NCI-H1930 (cell line): ENCODE measurements at places on chromosomes 2 and 18.

- DNase-seq, result no peak
Measured at GRCh38 chr2:98088261-98088660, 1.3 kb downstream of the VWA3B start.

- DNase-seq, result peak; percentile 96
Measured at GRCh38 chr2:79512442-79513401, at the start of gene CTNNA2. CTNNA2 (plus strand) TSS chr2:79513051.

DNA sequence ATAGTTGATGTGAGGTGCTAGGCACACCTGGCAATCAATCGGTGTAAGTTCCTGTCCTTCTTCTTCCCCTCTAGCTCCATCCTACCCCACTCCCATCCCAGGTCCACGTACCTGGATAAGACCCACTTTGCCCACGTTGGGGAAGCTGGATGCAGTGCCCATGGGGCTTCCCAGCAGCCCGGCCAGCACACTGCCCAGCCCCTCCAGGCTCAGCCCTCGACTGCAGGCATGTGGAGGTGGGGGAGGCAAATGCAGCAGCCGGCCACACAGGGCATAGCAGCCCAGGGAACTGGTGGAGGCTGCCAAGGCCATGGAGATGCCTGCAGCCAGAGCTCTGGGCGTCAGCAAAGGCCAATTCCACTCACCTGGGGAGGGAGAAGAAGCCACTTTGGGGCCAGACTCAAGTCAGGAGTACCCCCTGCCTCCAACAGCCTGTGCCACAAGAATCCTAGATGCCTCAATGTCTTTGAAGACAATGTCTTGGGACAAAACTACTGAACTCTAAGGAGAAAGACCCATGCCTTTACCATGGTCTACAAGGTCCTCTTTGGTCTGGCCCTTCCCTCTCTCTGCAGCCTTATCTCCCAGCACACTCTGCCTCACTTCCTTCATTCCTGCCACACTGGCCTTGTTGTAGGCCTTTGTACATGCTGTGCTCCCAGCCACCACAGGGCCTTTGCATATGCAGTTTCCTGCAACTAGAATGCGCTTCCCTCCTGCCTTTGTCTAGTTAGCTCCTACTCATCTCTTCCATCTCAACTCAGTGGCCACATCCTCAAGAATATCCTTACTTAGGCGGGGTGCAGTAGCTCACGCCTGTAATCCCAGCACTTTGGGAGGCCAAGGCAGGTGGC is 4.5 kb downstream of the SLC23A3 start:
- no peak for DNase-seq

- DNase-seq, result no peak
Measured at GRCh38 chr2:128325611-128326181, 7.0 kb upstream of the HS6ST1 start.

DNA sequence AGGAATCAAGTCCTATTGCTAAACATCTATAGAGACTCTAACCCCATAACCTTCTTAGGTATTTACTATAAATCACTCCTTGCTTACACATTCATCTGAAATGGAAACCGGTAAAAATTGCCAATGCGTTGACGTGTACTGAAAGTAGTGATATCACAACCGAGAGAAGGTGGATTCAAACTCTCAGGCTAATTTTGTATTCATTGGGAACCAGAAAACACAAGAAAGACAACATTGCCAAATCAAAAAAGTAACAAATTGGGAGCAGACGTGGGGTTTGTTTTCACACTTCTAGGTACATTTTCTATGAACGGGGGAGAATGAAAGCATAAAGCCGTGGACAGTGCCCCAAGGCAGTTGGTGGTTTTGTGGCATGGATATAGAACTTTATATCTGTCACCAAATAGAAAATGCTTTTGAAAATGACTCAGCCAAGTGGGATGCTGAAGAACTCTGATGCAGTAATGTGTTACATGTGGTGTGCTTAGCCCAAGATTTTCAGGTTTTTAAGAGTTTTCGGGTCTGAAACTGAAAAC is 155.1 kb upstream of the RASGRP3 start:
- no peak for DNase-seq

- no peak for DNase-seq
Measured at GRCh38 chr2:42248846-42249245, 79.7 kb downstream of the EML4 start.

- DNase-seq, result no peak
Measured at GRCh38 chr18:37844209-37844970, 278.8 kb upstream of the CELF4 start.

- no peak for DNase-seq
Measured at GRCh38 chr2:98309580-98309979, 36.7 kb upstream of the CNGA3 start.

DNA sequence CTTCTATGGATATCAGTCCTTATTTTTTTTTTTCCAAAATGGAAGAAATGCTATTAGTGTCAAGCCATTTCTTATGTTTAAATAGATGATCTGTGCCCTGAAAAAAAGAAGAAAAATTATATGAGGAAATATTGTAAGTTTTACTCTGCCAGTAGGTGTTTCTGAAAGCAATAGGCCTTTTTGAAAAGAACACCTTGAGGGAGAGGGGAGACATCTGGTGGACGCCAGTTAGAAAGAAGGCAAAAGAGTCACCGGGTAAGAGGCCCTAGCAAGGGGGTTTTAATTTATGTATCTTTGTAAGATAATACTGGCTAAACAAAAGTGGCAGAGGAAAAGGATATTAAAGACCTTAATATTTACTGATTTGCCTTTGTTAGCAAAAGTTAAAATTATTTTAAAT is 56.1 kb downstream of the DYNAP start:
- no peak for DNase-seq

DNA sequence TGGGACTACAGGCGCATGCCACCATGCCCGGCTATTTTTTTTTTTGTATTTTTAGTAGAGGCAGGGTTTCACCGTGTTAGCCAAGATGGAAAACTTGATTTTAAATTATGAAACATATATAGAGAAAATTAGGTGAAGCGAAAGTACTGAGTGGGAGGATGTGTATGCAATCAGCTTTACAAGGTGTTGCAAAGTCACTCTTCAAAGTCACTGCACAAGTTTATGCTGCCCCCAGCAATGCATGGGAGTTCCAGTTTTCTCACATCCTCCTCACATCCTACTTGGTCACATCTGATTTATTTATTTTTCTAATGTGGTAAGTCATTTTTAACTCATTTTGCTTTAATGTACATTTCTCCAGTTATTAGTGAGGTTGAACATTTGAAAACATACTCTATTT is 49.2 kb upstream of the CHN1 start:
- no peak for DNase-seq

DNA sequence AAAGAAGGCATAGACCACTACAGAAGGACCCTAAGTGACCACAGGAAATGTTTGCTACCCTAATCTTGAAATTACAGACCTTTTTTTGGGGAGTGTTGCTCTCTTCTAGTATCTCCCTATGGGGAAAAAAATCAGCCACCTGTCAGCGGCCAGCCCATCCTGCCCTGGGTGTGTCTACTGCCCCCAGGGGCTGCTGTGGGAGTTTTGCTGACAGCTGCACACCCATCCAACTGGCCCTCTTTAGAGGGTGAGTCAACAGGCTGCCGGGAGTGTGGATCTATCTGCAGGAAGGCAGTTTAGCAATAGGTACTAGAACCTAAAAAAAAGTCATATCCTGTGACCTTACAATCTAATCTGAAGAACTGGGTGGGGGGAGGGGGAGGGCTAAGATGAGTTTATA is 796 bp upstream of the DYSF start:
- DNase-seq, result no peak

DNA sequence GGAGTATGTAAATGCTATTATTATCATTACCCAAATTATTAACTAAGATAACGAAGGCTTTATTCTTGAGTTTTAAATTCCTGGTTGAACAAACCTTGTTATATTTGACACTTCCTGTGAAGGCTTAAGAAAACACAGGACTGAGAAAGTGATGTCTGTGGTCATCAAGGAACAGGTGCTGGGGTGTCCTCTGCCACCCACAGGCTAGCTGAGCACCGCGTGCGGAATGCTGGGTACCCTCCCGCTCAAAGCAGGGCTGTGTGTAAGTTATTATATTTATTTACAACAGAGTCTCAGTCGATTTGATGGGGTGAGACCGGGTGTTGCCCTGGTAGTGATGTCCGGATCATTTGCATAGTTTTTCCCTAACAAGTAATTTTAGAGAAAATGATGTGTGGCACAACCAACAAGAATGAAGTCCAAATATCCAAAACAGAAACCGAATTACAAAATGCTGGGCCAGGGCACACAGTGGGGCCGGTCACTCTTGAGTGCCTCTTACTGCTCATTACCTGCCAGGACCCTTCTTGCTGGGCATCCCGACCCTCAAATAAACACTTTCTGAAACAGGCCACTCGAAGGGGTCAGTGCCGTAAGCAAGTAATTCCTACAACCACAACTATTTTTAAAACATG is 49.2 kb downstream of the TMEM18 start:
- no peak for DNase-seq

DNA sequence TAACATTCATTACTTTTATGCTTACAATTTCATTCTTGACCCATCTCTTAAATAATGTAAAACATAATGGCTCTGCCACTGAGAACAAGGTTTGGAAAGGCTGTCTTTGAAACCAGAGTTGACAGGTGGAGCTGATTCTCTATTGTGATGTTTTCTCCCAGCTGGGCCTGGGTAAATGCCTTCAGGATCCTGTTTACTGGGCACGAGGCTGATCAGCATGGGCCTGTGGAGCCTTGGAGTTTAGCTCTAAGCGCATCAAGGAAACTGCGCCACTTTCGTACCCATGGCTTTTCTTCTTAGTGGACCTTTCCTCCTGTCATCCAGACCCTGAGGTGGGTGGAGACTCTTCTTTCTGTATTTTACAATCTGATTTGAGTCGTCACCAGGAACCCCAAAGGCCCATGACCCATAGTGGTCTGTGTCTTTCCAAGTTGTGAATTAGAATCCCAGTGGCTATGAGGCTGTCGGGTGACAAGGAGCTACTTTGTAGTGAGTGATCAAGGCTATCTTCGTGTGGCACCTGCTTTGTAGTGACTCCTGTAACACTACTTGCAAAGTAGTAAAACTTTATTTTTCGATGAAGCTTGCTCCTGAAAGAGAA is 123.1 kb downstream of the LPIN1 start:
- no peak for DNase-seq

DNA sequence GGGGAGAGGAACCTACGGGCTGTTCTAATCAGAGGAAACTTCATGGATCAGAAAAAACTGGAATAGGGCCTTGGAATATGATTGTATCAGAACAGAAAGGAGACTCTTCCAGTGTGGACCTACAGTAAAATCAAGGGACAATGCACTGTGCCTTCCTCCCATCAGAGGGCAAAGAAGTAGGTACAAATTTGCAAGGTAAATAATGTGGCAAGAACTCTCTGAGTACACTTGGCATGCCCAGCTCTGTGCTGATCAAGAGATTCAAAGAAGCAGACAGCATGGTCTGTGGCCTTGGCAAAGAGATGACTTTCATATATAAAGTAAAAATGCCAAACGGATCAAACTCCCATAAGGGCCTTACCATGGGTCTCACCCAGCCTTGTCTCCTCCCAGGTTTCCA is 242.6 kb upstream of the OSR1 start:
- DNase-seq, result no peak

DNA sequence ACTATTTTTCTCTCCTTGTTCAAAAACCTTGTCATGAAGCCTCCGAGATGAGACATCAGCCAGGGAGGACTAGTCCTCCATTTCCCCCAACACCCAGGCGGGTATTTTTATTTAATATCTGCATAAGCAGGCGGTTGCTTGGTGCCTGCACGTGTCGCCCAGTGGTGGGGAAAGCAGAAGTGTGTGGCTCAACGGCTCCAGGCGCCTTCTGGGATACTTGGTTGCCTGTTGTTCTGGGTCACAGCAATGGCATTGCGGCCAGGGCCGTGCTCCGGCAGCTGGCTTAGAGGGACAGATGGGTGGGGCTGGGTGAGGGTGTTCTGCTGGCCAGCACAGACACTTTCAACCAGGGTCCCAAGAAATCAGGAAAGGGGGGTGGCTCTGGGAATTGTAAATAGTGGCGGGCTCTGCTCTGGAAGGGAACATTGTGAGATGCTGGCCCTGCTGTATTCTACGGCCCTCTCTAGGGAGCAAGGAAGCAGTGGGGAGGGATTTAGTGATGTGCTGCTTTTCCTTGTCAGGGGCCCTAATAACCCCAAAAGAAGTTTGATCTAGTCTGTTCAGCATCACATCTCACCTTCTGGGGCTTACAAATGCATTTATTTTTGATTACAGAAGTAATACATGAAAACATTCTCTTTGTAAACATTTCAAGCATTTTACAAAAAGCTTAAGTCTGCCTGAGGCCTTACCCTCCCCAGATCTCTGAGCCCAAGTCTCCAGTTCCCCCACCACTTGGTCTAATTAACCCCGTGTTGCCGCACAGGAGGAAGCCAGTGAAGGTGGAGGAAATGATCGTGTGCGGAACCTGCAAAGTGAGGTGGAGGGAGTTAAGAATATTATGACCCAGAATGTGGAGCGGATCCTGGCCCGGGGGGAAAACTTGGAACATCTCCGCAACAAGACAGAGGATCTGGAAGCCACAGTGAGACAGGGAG is 1.1 kb downstream of the VAMP8 start:
- DNase-seq, result no peak

- no peak for DNase-seq
Measured at GRCh38 chr18:62545098-62545497, 22.3 kb downstream of the ZCCHC2 start.

DNA sequence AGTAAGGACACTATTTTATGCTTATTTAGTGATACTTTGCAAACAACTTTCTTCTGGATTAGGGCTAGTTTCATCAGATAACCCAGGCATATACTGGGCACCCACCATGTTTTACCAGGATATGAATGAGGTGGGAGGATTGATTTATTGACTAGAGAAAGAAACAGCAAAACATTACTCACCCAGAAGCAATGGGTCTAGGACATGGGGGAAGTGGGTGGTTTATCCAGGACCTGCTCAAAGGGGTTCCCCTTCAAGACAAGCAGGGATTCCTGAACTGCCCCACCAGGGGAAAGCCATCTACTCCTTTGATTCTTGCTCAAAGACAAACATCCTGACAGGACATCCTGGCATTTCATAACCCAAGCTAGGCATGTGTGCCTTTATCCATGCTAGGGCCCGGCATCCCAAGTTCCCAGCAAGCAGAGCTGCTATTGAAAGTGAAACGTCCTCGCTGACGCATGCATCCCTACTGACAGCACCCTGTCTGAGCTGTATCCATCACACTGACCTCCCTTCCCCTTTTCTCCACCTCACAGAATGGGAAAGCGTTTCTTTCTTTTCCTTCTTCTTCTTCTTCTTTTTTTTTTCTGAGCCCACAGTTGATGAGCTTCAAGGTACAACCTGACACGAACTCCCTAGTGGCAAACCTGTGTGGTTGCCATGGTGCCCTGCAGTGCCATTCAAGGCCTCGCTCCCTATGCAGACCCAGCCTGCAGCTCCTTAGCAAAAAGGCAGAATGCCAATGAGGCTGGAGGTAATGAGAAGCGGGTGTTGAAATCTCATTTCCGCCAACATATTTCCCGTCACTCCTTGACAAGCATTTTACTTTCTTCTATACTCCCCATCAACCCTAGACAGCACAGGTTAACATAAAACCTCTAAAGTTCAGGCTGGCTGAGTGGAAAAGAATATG is 70.5 kb downstream of the CLHC1 start:
- no peak for DNase-seq

GRCh38 chr2:133855526-133855925 is 287.3 kb upstream of the NCKAP5 start:
- no peak for DNase-seq
